Hypothalamus (tissue), 51 donors: ENCODE measurements at places on chromosomes 4 and X.
A peak's percentile ranks its signal among the peaks of the same experiment; 100 is the strongest.

DNA sequence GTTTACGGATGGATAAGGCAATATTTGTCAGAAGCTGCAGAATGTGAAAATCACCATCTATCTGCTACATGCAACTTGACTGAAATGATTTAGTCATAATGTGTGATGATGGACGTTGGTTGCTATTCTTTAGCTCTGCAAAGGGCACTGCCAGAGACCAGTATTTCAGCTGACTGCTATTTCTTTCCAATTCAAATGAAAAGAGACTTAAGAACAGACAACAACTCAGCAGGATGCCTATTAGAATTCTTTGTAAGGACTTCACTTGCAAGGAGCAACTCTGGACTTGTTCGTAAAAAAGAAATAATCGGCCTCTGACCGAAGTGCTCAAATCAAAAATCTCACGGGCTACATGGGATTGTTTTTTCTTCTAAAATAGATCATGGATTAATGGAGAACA lies 262.7 kb downstream of the DHX15 start:
- DNase-seq, result no peak

DNA sequence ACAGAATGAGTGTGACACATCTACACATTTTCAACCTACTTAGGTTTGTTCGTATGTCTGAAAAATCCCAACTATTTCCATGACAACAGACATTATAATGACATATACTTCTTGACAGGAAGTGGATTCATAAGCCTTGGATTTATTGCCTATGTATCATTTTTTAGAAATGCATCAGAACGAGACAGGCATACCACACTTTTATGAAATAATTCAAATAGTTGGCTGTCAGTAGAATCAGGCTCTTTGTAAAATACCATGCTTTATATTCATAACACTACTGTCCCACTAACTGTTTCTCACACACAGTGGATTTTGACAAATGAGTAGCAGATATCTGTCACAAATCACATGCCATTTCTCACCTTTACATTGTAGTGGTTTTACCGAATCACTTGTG lies 173.2 kb downstream of the BEND2 start:
- no peak for DNase-seq

DNA sequence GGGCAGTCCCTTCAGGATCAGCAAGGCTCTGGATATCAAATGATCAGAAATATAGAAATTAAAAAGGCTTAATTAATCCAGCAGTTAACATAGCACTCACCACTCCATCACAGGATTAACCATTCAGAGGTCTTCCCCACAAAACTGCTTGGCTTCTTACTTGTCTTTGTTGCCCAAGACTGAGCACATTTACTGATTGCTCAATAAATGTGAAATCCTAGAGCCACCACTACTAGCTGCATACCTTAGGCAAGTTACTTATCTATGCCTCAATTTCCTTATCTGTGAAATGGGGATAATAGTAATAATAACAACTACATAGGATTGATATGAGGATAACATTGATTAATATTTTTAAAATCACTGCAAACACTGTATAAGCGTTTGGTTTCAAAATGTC lies 124.2 kb downstream of the ARHGAP6 start:
- DNase-seq, result no peak

DNA sequence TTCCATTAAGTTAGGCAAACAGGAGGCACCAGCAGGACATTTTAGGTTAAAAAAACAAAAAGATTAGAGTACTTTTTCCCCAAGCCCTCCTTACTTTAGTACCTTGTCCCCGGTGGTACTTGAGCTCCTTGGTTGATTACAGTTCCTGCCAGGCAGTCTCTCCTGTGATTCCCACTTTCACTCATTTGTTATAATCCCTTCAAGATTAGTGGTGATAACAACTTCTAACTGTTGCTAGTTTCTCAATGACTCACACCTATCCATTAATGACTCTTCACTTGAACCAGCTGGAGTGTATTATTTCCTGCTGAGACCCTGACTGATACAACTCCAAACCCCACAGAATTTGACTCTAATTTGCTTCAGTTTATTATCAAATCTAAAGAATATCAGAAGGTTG lies 765.0 kb upstream of the DIAPH2 start:
- no peak for DNase-seq

DNA sequence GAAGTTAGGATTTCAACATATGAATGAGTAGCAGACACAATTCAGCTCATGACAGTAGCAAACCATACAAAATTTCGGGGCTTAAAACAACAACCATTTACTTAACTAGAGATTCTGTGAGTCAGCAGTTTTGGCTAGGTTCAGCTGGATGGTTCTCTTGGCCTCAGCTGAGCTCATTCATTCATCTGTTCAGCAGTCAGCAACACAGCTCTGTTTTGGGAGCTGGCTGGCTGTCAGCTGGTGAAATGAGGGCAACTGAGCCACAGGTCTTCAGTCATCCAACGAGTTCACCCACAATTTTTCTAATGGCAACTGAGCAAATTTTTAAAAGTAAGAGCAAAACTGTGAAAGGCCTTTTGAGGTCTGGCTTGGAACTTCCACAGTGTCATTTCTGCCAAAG lies 2005.1 kb upstream of the AGA start:
- no peak for DNase-seq

GRCh38 chr4:165476214-165477098 lies 97.6 kb downstream of the CPE start:
- no peak for DNase-seq

DNA sequence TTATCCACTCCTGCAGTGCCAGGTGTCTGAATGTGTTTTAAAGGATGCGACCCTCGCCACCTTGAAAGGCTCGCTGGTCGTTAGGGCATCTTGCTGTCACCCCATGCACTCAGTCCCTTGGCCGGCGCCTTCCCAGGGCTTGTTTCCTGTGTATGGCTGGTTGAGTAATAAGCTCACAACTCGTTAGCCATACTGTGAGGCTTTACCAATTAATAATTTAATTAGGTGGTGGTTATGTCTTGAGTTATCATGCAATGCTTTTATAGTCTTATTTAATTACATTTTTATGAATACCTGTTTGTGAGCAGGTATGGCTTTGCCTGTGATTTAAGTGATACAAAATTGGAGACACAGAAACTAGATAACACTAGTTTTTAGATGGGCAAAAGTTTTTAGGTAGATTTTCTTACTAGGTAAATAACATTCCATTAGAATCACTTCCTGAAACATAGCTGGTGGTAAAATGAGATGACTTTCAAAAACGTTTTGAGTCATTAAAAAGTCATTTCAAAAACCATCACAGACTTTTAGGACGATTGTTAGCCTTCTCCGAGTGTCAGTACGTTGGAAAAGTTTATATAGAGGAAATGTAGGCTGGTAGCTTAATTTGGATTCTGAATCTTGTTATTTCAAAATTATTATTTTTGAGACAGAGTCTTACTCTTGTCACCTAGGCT lies 18.2 kb downstream of the PTTG2 start:
- no peak for DNase-seq

DNA sequence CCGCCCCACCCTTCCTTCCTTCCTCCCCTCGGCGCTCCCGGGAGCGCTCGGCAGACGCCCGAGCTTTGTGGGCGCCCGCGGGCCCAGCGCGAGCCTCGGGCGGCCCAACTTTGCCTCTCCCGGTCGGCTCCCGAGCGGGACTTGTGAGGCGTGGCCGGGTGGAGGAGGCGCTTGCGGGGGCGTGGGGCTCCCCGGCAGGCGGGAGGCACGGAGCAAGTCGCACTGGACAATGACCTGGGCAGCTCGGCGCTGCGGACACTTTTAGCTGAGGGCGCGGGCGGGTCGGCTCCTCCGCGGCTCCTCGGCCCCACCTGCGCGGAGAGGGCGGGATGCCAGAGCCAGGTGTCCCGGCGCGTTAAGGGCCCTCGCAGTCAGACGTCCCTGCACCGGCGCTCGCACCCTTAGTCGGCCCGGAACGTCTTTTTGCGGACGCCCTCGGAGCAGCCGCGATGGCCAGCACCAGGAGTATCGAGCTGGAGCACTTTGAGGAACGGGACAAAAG lies 385 bp downstream of the DCLK2 start:
- peak; percentile 40 for DNase-seq

DNA sequence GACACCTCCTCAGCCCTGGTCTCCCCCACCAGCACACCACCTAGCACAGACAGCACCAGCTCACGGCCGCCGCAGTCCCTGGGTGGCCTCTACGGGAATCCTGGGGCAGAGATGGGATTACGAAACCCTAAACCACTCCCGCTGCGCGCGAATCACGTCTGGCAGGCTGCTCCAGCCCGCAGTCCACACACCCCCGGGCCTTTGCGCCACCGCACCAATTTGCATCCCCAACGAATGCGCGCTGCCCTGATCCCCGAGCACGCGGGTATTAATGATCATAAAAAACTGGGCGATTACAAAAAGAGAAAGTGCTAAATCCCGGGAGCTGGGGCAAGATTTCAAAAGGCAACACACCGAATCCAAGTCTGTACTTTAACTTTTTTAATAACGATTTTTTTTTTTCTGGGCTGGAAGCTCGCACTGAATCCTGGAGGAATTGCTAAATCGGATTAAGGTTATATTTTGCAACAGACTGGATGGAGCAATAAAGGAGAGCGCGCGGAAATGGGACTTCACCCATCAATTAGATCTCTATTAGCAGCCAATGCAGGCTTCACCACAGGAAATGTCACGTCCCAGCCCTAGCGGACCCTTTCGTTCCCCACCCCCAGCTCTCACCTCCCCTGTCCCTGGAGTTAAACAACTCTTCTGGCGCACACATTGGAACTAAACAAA lies 69.8 kb upstream of the TMEM33 start:
- DNase-seq, result no peak

GRCh38 chr4:37392521-37393255 lies 148.1 kb downstream of the NWD2 start:
- peak; percentile 75 for DNase-seq

- DNase-seq, result no peak
Measured at GRCh38 chr4:20462426-20463175, 210.9 kb downstream of the SLIT2 start.

- no peak for DNase-seq
Measured at GRCh38 chr4:173171987-173172386, 3.4 kb downstream of the GALNT7 start.
